Right forelimb (tissue), 1 donor: ENCODE measurements at places on chromosomes 6 and 20.

DNA sequence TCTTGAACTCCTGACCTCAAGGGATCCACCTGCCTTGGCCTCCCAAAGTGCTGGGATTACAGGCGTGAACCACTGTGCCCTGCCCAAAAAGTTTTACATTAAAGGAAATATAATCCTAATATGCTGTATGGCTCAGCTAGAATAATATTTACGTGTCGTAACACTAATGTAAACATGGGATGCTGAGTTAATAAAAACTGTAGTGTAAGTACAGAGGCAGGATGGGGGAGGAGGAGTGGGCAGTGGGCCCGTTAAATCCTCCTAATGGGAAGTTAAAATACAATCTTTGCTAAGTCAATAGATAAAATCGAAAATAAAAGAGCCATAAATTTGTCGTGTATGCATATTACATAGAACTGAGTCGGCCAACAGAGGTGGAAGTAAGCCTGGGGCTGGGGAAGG is 12.1 kb upstream of the IP6K3 start:
- DNase-seq = no peak

DNA sequence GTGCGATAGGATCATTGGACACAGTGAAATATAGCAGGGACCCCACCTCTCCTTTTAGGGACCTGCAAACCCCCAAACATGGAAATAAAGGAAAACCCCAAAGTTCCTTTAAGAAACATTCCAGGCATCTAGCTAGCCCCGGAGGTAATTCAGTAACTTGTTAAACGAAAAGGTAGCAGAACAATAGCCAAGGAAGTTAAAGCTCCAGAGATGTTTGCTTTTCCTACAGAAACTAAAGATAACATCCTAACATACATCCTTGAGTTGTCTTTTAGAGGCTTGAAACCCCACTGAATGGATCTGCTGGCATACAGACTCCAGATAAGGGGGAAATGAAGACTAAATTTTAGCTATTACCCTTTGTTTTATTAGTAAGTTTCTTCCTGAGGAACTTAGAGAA is 51.0 kb downstream of the FAM184A start:
- no peak for DNase-seq

DNA sequence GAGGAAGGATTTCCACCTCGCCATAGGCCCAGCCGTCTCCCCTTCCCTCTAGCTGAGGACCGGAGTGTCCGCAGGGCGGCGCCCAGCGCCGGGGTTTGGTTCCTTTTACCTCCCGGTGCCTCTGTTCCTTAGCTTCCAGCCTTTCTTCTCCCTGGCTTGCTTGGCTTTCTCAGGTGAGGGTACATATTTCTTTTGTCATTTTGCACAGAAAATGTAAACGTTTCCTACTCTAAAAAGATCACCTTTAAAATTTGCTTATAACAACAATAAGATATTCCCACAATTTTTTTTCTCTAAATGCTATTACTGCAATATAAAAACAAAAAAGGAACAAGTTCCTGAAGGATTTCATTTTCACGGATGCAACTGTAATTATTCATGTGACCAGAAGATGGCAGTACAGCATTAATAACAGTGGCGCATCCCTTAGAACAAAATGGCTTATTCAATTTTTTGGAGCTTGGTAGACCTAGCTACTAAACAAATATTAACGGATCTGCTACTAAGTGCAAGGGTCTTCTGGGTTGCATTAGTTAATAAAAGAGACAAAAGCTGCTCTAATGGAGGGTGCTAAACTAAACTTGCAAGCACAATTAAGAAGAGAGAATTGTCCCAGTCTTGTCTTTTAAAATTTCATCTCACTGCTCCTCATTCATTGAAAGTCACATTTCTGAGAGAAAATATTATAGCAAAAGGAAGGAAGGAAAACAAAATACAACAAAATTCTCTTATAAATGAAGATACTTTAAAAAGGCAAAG is 172.9 kb downstream of the ADGRG6 start:
- DNase-seq = peak; percentile 54

- peak; percentile 73 for DNase-seq
Observed at GRCh38 chr20:59748619-59749191, 144.4 kb downstream of the PHACTR3 start.

DNA sequence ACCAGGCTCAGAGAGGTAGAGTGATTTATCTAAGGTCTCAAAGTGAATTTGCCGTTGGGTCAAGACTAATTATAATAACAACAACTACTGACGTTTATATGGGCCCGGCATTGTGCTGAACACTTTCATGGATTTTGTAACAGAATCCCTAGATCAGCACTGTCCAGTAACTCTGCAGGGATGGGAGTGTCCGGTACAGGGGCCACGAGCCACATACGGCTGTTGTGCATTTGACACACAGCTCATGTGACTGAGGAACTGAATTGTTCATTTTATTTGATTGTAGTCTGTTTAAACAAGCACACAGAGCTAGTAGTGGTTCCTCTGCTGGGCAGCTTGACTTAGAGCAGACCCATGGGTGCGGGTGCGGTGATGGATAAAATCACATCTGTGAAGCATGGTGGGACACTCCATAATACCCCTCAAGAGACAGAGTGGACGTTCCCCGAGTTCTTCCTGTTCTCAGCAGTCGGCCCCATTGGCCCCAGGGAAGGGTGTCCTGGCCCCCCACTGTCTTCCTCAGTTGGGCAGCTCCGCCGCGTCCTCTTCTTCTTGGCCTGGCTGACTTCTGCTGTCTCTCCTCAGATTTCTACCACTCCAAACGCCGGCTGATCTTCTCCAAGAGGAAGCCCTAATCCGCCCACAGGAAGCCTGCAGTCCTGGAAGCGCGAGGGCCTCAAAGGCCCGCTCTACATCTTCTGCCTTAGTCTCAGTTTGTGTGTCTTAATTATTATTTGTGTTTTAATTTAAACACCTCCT is 6.8 kb downstream of the CDKN1A start:
- DNase-seq = peak; percentile 31

GRCh38 chr6:31836047-31836473 is 8.5 kb downstream of the HSPA1B start:
- DNase-seq = no peak

DNA sequence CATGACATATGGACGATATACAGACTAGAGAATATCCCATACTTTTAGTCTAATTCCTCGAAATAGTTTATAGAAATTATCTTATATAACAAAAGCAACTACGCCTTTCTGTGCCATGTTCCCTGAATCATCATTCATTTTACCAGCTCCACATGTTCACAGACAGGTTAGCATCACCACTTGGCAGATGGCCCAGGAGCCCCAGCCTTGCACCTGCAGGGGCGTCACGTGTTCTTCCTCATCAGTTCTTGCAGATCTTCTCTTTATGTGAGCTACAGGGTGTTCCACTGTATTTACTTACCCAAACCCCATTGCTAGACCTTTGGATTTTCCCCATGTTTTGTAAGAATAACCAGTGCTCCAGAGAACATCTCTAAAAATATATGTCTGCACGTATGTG is 12.6 kb upstream of the BNIP5 start:
- no peak for DNase-seq

- no peak for DNase-seq
Observed at GRCh38 chr6:167855825-167856425, 29.2 kb downstream of the AFDN start.

DNA sequence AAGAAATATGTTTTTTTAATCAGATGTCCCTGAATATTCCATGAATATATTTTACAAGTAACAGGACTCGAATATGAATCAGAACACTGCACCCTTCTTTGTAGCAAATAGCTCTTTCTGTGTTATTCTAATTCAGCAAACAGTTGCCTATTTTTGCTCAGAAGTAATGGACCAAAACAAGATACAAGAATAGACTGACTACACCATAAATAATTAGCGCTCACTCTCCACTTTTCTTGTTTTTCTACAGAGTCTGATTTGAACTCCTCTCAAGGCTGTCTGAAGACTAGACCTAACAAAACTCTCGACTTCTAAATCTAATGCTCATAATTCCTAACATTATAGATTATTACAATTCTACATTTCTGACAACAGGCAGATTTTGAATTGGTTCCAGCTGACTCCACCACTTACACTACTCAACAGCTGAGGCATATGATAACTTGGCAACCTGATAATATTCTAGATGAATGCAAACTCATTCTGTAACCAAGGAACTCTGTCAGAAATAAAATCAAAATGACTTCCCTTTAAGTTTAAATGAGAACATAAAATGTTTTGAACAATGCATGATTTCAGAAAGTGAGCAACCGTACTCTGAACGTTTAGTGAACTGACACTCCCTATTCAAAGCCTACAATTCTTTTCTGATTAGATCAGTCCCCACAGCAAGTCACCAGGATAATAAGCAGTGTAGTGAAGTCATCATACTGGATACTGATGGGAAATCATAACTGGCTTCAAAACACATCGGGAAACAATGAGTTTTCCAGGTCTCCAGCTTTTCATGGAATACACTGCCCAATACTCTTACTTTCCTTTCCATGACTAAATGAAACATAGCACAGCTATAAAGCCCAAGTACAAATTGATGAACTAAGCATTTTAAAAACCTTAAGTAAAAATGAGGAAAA is 114.2 kb upstream of the BEND6 start:
- DNase-seq = no peak

DNA sequence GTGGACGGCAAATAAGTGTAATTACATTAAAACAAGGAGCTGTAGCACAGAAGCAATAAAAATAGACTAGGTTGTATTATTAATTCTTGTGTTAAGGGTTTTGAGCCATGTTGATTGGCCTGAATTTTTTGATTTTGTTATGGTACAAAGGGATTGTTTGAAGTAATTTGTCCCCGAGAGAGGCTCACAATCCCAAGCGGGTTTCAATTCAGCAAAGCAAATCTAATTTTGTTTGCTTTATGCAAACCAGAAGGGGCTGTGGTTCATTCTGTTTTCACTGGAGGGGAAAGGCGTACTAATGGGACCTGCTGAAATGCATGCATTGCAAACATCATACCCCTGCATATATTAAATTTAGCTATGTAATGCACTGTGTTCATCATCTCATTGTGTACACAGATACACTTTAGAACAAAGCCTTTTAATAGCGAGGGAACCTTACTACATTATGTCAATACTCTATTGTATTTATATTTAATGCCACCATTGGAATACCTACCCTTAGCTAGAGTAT is 379.5 kb upstream of the POU3F2 start:
- DNase-seq = no peak

DNA sequence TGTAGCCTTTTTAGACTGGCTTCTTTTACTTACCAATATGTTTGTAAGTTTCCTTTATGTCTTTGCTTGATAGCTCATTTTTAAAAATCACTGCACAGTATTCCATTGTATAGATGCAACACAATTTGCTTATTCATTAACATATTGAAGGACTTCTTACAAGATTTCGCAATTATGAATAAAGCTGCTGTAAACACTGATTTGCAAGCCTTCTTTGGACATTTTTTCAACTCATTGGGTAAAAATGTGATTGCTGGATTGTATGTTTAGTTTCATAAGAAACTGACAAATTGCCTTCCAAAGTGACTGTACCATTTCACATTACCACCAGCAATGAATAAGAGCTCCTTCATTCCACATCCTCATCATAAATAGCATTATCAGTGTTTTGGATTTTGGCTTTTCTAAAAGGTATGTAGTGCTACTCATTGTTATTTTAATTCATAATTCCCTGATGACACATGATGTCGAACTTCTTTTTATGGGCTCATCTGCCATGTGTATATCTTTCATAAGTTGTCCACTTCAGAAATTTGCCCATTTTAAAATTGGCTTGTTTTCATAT is 80.7 kb downstream of the TFAP2B start:
- no peak for DNase-seq

GRCh38 chr6:40550202-40551101 is 36.7 kb downstream of the LRFN2 start:
- no peak for DNase-seq

GRCh38 chr20:39638731-39639130 is 676.6 kb downstream of the DHX35 start:
- DNase-seq = no peak

GRCh38 chr6:435441-436307 is 44.1 kb downstream of the IRF4 start:
- DNase-seq = no peak

- DNase-seq = peak; percentile 72
Observed at GRCh38 chr6:107670792-107671199, 153.3 kb downstream of the SCML4 start.
